ENCODE measurements at places on chromosomes 7 and 10.

- no peak for DNase-seq
These were observed 306.4 kb downstream of the FGFR2 start for GRCh38 chr10:121291823-121292222.

GRCh38 chr10:90179696-90180407 lies 478.5 kb downstream of the KIF20B start:
- DNase-seq, result no peak

DNA sequence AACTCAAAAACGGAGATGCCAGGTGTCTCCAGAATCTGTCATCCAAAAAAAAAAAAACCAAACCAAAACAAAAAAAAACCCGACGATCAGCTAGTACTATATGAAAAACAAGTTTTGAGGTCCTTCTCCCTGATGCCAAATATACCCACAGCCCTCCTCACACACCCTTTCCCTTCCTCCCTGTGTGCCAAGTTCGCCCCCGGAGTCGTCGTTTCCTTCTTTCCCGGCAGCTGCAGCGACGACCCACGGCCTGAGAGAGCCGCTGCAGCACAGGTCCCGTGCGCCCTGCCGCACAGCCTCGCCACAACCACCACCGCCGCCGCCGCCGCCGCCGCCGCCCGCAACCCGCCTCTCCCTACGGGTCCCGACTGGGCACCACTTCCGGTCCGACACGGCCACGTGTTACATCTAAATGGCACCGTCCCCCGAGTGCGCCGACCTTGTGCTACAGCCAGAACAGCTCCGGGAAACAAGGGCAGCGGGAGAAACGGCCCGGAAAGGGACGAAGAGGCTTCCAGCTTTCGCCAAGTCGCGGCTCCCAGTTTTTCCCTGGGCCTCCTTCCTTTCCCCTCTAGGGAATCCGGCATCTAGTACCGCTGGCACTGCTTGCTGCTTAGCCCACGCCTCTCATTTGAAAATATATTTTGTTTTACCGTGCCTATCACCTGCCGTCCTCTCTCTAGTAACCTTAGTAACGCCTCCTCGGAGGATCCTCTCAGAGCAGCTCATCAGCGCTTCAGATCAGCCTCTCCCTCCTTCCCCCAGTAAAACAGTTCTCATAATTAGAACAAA lies at the start of gene FRA10AC1:
FRA10AC1 (minus strand) TSS at position 383 of the 792 bp plus-strand sequence. CDS start 2,486 bp downstream, outside the sequence.
- peak; percentile 81 for DNase-seq

DNA sequence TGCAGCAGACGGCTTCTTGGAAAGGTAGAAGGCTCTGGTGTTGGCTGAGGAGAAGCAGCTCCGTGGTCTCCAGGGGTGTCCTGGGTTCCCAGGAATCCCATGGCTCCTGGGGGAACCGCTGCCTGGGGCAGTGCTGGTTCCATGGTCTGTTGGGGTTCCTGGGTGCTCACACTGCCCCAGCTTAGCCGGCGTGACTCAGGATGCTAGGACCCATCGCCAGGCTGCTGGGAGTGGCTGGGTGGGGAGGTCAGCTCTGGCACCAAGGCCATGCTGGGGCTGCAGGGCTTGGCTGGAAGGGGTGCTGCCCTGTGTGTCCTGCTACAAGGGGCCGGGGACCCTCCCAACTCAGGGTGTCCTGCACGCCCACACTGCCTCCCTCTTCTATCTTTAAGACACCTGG lies 9.4 kb downstream of the MGMT start:
- DNase-seq, result no peak

Data from activated naive CD4-positive, alpha-beta T cell (primary cell).